ENCODE measurements at places on chromosomes 6 and 20. TPM values are rescaled to one million over a fixed set of nuclear protein-coding genes. Genes with fewer than 3 reads are reported as not detected.

SDCBP2 gene
- total RNA-seq, result 2.8 TPM

PRSS35 gene
- total RNA-seq, result 2.5 TPM

PTK6 gene
- total RNA-seq, result not detected

BACH2 gene
- 106 TPM for total RNA-seq

SAPCD1 gene
- 1.3 TPM for total RNA-seq

NTSR1 gene
- 11.9 TPM for total RNA-seq

RAB32 gene
- total RNA-seq, result 2.8 TPM

FKBP1C gene
- 0.94 TPM for total RNA-seq

SNX14 gene
- 190 TPM for total RNA-seq

MATN4 gene
- not detected for total RNA-seq

GRM1 gene
- total RNA-seq, result 25.0 TPM

FNDC1 gene
- 0.63 TPM for total RNA-seq

LPA gene
- 2.5 TPM for total RNA-seq

CST1 gene
- not detected for total RNA-seq

DTD1 gene
- 87.6 TPM for total RNA-seq

HAO1 gene
- total RNA-seq, result not detected

CLIC5 gene
- 1.9 TPM for total RNA-seq

SPEF1 gene
- total RNA-seq, result 0.31 TPM

HLA-G gene
- not detected for total RNA-seq

IYD gene
- not detected for total RNA-seq

CSNK2A1 gene
- 244 TPM for total RNA-seq

PRSS16 gene
- 0.31 TPM for total RNA-seq

BPIFB2 gene
- not detected for total RNA-seq

CYP21A2 gene
- total RNA-seq, result not detected
